Stimulated activated CD8-positive, alpha-beta memory T cell treated with anti-CD3 and anti-CD28 coated beads, Interleukin-4, amount 100 ng/mL, for 48 hours (primary cell): ENCODE measurements at places on chromosomes 12 and 14.

DNA sequence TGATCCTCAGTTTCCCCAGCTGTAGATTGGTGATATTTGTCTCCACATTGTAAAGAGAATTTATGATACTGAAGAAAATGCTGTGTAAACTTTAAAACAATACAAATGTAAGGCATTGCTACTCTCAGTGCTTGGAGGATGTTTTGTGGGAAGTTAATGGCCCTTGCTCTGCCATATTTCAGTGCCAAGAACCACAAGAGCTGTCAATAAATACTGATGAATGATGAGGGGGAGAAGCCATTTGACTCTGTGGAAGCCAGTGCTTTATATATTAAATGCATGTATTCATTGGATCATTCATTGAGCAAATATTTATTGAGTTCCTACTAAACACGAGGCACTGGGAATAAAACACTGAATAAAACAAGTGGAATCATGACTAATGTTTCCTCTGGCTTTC lies 30.8 kb downstream of the CACNA1C start:
- no peak for DNase-seq

GRCh38 chr12:14514154-14514842 lies 53.4 kb downstream of the PLBD1 start:
- no peak for DNase-seq

DNA sequence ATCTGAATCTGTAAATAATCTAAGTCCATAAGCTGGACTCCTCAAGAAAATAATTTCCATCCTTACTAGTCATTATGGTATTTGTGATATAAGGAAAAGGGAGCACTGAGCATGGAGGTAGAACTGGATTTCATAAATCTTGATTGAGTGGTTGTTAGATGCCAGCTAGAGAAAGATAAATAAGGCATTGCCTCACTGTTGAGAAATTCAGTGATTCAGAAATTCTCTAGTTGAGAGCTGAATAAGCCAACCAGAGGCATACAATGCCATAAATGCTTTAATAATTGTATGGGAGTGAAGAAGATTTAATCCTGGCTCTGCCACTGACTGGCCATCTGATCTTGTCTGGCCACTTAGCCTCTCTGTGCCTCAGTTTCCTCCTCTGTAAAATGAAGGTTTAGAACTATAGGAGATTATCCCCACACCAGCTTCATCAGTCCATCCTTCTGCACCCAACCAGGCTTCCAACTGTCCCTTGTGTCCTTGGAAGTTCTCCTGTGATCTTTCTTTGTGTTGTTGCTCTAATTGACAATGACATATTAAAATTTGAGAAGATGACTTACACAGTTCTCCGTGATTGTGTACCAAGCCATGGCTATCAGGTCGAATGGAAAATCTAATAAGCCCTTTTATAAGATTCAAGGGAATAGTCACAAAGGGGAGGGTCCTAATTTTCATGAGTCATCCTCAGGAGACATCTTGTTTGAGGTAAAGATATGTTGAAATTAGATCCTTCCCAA lies 394.3 kb downstream of the EGLN3 start:
- DNase-seq = no peak

DNA sequence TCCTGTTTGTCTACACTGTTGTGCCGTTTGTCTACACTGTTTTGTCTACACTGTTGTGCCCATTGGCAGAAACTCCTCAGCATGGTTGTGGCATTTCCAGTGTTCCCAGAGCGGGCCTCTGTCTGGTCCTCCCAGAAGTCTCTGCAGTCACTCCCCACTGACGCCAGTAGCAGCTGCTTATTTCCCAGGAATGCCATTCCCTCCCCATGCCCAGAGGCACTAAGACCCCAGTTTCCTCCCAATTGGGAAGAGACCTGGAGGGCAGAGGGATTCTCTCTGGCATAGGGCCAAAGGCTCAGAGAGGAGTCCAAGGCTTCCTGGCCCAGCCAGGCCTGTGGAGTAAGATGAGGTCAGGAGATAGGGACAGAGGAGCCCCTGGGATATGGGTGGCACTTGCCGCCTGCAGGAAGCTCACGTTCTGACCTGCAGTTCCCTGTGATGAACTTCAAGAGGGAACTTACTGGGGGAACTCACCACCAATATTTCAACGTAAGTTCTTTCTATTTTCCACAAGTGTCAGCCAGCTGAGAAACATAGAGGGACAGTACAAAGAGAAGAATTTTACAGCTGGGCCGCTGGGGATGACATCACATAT lies 69.1 kb downstream of the TNFAIP2 start:
- no peak for DNase-seq
